Activated CD4-positive, CD25-positive, alpha-beta regulatory T cell treated with anti-CD3 and anti-CD28 coated beads, Interleukin-2, amount 50 U/mL, for 16 hours (primary cell): ENCODE measurements at places on chromosomes 2 and 18.

GRCh38 chr2:197242719-197243118, 67.9 kb downstream of the ANKRD44 start:
- DNase-seq: no peak

GRCh38 chr2:150983314-150983897, 278.3 kb downstream of the RBM43 start:
- no peak for DNase-seq

DNA sequence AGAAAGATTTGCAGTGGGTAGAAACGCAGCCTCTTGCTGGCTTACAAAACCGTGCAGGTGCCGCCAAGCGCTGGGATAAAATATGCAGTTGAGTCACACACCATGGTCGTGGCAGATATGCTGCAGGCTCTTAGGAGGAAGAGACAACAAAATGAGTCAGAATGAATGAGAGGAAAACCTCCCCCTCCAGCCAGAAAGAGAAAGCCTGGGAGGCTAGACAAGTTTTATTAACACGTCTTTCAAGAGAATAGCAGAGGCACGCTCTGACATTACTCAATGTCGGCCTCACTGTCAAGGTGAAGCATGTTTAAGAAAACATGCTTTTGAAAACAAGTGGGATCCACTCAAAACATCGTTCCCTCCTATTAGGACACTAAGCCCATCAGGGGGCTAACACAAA, 37.1 kb upstream of the ZCCHC2 start:
- no peak for DNase-seq

DNA sequence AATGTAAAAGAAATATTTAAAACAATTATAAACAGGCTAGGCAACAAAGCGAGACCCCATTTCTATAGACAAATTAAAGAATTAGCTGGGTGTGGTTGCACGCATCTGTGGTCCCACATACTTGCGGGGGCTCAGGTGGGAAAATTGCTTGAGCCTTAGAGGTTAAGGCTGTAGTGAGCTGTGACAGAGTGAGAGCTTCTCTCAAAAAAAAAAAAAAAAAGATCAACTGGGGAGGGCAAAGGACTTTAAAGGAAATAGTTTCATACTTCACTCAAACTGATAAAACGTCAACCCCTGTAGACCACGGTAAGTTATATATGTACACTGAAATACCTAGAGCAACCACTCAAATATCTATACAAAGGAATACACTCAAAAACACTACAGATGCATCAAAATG, 37.5 kb downstream of the MGAT4A start:
- no peak for DNase-seq

- DNase-seq: no peak
Measured at GRCh38 chr2:99637159-99637697, 147.4 kb upstream of the REV1 start.

DNA sequence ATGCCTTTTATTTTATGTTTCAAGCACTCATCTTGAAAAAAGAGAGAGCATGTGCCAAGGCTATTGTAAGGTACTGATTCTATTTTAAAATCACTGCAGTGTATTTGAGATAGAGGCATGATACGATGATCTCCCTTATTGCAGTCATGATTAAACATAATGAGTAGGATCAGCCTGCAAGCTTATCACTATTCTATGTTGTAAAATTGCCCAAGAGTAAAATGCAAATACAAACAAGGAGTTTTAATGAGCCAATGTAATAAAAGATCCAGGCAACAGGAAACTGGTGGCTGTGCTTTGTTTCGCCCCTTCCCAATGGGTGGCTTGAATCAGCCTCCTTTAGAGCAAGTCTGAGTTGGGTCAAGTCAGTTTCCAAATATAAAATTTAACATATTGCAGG, 116.4 kb upstream of the RBMS1 start:
- no peak for DNase-seq

GRCh38 chr2:85309699-85310321, 18.0 kb downstream of the TGOLN2 start:
- no peak for DNase-seq

GRCh38 chr2:157792335-157793052, 83.6 kb downstream of the ACVR1 start:
- DNase-seq: no peak

- no peak for DNase-seq
Measured at GRCh38 chr2:171958475-171958874, 36.2 kb downstream of the HAT1 start.

DNA sequence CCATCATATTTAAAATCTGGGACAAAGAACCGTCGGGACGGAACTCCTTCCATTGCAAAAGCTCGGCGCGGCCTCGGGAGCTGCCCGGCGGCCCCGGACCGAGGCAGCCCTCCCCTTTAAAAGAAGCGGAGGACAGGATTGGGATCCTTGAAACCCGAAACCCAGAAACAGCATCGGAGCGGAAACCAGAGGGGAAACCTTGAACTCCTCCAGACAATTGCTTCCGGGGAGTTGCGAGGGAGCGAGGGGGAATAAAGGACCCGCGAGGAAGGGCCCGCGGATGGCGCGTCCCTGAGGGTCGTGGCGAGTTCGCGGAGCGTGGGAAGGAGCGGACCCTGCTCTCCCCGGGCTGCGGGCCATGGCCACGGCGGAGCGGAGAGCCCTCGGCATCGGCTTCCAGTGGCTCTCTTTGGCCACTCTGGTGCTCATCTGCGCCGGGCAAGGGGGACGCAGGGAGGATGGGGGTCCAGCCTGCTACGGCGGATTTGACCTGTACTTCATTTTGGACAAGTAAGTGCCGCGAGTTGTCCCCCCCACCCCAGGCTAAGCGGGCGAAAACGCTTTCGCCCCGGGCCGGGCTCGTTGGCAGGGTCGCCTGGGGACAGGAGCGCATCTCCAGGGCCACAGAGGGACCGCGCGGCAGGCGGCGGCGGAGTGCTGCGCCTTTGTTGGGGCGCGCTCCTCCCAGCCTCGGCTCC, at the start of gene ANTXR1:
Gene ANTXR1 (plus strand): TSS at position 38 of the 698 bp plus-strand sequence. CDS start 321 bp downstream, at position 359.
- DNase-seq: no peak
